ENCODE measurements at places on chromosomes 4 and X.

DNA sequence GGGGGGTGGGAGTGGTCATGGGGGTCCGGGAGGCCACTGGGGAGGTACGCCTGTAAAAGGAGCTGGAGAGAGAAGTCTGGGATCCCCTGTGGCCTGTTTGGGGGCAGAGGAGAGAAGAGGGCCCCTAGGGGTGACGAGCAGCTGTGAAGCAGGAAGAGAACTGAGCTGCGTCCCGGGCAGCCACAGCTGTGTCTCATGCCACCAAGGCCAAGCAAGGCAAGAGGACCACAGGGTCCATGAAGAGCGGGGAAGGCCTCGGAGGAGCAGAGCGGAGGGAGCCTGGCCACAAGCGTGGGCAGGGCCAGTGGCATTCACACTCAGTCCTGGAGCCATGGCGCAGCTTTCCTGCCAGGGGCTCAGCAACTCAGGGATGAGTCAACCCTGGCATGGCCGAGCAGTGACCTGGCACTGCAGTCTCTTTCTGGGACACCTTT lies 13.6 kb upstream of the NAT8L start:
- DNase-seq: no peak

DNA sequence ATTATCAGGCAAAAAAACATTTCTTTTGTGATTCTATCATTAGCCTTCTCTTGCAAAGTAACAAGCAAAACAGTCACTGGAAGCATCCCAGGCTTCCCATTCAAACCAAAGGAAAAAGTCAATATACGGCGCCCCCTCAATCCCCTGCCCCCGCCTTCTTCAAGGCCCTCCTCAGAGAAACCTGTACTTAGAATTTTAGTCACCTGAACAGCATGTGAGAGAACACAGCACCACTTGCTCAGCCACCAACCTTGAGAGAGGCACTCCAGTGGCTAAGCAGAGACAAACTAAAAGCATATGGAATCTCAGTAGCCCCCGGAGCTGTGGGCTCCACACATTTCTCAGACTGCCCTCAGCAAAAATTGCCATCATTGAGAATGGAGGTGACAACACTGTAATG lies 25.2 kb downstream of the LEF1 start:
- no peak for DNase-seq

DNA sequence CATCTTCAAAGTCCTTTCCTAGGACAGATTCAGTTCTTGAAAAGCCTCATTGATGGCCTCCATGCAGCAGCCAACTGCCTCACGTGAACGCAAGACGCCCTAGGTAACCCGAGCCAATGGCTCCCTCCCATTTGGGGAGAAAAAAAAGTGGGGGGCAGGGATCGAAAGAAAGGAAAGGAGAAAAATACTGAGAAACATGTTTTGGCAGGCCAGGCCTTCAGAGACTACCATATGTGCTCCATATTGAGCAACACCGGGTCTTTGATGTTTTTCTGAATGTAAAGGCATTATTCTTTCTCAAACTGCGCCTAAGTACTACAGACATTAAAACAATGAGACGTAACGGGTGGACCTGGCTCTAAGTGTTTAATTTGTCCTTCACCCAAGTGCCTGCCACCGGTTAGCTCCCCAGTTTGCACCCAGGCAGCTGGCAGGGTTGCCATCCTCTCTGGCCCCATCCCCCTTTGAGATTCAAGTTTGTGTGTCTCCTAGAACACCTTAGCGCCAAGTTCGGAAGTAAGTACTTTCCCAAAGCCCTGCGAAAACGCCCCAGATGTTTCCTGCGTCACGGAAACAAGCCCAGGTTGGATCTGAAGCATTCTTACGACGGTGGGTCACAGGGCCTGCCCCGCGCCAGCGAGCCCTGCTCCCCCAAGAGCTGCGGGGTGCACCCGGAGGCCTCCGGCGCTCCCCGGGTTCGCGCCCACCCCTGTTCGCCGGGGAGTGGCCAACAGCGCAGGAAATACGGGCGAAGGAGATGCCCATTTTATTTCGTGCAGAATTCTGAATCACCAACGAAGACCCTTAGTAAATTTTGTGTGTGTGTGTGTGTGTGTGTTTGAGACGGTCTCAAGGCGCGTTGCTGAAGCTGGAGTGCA lies 30.1 kb downstream of the HAND2 start:
- DNase-seq: no peak

- DNase-seq: no peak
These were observed 2.6 kb upstream of the EREG start for GRCh38 chr4:74362347-74362746.

DNA sequence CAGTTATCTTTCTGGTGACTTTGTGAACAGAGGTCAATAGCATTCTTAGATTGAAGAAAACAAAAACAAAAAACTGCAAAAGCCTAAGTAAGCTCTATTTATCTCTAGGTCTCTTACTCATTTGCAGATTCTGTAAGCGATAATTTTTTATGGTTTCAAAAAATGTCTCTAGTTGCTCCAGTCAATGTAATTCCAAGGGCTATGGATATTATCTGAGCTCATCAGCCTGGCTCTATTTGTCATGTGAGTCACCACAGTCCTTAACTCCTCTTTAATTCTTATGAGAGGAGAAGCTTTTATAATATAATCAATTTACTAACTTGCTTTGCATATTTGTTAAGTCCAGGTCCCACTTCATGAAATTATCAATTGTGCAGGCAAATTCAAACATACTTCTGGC lies 79.1 kb downstream of the NPFFR2 start:
- DNase-seq: no peak

- no peak for DNase-seq
These were observed 163.4 kb downstream of the PTTG2 start for GRCh38 chr4:38123555-38123954.

DNA sequence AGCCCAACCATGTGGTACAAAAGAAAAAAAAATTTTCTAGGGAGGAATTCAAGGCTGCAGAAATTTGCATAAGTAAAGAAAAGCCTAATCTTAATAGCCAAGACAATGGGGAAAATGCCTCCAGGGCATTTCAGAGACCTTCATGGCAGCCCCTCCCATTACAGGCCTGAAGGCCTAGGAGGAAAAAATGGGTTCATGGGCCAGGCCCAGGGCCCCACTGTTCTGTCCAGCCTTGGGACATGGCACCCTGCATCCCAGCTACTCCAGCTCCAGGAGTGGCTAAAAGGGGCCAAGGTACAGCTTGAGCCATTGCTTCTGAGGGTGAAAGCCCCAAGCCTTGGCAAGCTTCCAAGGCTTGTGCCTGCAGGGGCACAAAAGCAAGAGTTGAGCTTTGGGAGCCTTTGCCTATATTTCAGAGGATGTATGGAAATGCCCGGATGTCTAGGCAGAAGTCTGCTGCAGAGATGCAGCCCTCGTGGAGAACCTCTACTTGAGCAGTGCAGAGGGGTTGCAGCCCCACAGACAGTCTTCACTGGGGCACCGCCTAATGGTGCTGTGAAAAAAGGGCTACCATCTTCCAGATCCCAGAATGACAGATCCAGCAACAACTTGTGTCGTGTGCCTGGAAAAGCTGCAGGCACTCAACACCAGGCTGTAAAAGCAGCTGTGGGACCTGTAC lies 111.0 kb downstream of the ANXA10 start:
- DNase-seq: no peak

Data from CMK (cell line).